ENCODE measurements at places on chromosomes 1 and 21. TPM values are rescaled to one million over a fixed set of nuclear protein-coding genes. Genes with fewer than 3 reads are reported as not detected.

DNA sequence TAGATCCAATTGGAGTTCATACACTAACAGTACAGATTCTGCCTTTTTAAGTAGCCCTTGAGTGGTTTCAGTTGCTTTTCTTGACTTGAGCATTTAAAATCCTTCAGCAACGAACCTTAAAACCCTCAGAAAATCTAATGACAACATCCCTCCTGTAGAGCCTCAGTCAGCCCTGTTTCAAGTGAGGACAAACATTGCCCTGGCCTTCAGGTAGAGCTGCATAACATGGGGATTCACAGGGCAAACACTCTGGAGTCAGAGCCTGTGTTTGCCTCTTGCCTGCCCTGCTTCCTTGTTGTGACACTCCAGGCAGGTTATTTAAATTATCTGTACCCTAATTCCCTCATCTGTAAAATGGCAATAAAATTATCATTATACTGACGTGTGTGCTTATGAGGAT, 96.1 kb upstream of the KCNA3 start:
- no peak overlapping the region for H3K27ac ChIP-seq
- H3K27me3 ChIP-seq: no peaks in the 10 kb centered on the region
- H3K36me3 ChIP-seq: no peaks in the 10 kb centered on the region

GRCh38 chr21:31798842-31799704, 67.2 kb upstream of the SCAF4 start:
- no peak overlapping the region for H3K4me3 ChIP-seq
- no peak overlapping the region for H3K27ac ChIP-seq
- H3K4me1 ChIP-seq: no peaks in the 10 kb centered on the region
- no peaks in the 10 kb centered on the region for H3K27me3 ChIP-seq
- no peak for DNase-seq

- peak overlapping the region; percentile 8 for H3K27ac ChIP-seq
- peaks cover 8% of the 10 kb centered on the region for H3K4me1 ChIP-seq
- H3K4me3 ChIP-seq: no peak overlapping the region
- no peaks in the 10 kb centered on the region for H3K36me3 ChIP-seq
- no peaks in the 10 kb centered on the region for H3K27me3 ChIP-seq
- no peak for DNase-seq
These were observed 17.8 kb upstream of the SLAMF1 start for GRCh38 chr1:160664573-160665051.

- no peak for DNase-seq
- no peak overlapping the region for H3K4me3 ChIP-seq
- H3K36me3 ChIP-seq: no peaks in the 10 kb centered on the region
- H3K4me1 ChIP-seq: no peaks in the 10 kb centered on the region
These were observed 10.2 kb upstream of the DMRTB1 start for GRCh38 chr1:53449021-53449420.

DNA sequence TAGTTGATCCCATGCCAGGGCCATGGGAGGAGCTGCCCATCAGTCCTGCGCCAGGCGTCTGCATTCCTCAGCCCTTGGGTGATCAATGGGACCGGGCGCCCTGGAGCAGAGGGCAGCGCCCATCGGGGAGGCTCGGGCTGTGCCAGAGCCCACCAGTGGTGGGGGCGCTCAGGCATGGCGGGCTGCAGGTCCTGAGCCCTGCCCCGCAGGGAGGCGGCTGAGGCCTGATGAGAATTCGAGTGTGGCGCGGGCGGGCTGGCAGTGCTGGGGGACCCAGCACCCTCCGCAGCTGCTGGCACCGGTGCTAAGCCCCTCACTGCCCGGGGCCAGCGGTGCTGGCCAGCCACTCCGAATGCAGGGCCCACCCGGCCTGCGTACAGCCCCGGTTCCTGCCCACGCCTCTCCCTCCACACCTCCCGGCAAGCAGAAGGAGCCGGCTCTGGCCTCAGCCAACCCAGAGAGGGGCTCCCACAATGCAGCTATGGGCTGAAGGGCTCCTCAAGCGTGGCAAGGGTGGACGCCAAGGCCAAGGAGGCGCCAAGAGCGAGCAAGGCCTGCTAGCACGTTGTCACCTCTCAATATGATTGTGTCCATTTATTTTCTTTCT, 238.1 kb upstream of the OLFM3 start:
- H3K4me1 ChIP-seq: no peaks in the 10 kb centered on the region
- no peak for DNase-seq
- H3K27ac ChIP-seq: no peak overlapping the region
- no peaks in the 10 kb centered on the region for H3K27me3 ChIP-seq

Gene ARHGAP30
- 1.4 TPM for total RNA-seq

DNA sequence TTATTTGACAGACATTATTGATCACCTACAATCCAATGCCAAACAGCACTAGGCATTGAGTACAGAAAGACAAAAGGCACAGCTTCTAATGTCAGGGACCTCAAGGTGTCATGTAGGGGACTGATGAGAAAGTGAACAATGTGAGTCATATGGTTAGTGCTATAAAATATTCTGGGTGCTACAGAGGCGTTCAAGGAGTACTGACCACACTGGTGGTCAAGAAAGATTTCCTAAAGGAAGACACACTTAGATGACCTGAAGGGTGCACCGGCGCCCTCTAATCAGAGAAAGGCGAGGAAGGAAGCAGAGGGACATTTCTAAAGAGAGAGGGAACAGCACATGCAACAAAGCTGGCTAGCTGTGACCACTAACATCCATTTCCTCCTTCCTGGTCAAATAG, 64.9 kb upstream of the F3 start:
- no peak overlapping the region for H3K27ac ChIP-seq
- H3K4me1 ChIP-seq: no peaks in the 10 kb centered on the region
- no peak overlapping the region for H3K4me3 ChIP-seq
- H3K36me3 ChIP-seq: no peaks in the 10 kb centered on the region

DNA sequence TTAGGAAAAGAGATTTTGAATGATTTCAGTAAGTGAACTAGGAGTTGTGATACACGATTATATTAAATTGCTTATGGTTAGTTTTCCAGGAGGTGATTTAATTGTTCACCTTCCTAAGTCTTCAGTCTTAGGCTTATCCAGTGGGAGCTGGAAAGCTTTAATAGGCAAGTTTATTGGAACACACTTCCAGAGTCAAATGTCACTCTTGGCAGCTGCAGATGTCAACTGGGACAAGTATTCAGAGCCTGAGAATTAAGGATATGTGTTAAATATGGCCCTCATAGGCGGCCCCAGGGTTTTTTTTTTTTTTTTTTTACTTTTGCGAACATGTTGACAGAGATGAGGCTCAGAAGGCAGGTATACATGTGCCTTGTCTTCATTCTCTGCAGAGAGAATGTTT, 29.2 kb downstream of the UCK2 start:
- no peaks in the 10 kb centered on the region for H3K27me3 ChIP-seq
- no peak for DNase-seq
- no peaks in the 10 kb centered on the region for H3K36me3 ChIP-seq
- H3K27ac ChIP-seq: no peak overlapping the region
